Spinal cord (tissue), 10 donors: ENCODE measurements at places on chromosomes 3 and 15.

- no peak for DNase-seq
Observed at GRCh38 chr3:14357463-14357862, 44.9 kb upstream of the SLC6A6 start.

- DNase-seq: no peak
Observed at GRCh38 chr3:170054204-170054603, 16.4 kb downstream of the GPR160 start.

DNA sequence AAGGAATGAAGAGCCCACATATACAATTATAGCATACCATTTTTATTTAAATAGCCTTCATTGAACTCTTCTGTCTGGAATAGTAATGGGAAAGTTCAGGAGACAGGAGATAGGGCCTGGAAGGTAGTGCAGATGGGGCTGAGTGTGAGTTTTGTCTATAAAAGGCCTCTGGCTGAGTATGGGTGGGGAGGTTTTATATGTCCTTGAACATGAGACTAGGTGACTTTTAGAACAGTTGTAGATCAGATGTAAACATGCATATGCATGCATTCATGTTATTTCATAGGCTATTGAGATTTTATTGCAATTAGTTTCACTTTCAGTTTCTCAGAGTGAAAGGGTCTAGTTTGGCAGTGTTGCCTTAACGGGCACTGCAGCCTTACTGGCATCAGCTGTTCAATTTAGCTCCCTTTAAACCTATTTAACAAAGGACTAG is 27.1 kb downstream of the CGGBP1 start:
- DNase-seq: peak; percentile 9

DNA sequence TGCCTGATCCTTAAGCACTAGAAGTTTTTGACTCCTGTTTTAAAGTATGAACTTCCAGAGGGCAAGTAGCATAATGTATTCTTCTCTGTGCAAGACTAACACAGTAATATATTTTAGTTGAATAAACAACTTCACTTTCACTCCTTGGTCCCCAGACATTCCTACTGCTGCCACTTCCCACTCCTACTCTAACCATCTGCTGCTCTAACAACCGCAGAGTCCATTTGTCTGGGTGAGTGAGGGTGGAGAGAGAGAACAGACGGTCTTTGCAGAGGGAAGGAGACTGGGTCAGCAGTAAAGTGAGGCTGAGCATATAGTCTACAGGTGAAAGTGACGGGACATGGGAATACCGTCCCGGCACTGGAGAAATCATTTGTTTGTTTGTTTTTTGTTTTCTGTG is 301.0 kb upstream of the SLCO3A1 start:
- DNase-seq: no peak

- no peak for DNase-seq
Observed at GRCh38 chr3:58111513-58112184, 99.1 kb downstream of the DNASE1L3 start.

- no peak for DNase-seq
Observed at GRCh38 chr3:82329300-82329699, 567.9 kb upstream of the GBE1 start.

DNA sequence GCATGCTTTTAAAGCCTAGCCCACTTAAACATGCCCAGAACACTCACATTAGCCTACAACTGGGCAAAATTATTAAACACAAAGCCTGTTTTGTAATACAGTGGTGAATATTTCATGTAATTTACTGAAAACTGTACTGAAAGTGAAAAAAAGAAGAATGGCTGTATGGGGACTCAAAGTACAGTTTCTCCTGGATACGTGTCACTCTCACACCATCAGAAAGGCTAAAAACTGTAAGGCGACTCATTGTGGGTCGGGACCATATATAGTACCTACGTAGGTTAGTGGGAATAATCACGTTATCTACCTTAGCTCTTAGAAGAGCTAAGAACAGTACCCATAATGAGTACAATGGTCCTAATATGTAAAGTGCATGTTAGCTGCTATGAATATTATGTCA is 80.2 kb upstream of the SPATA12 start:
- no peak for DNase-seq

DNA sequence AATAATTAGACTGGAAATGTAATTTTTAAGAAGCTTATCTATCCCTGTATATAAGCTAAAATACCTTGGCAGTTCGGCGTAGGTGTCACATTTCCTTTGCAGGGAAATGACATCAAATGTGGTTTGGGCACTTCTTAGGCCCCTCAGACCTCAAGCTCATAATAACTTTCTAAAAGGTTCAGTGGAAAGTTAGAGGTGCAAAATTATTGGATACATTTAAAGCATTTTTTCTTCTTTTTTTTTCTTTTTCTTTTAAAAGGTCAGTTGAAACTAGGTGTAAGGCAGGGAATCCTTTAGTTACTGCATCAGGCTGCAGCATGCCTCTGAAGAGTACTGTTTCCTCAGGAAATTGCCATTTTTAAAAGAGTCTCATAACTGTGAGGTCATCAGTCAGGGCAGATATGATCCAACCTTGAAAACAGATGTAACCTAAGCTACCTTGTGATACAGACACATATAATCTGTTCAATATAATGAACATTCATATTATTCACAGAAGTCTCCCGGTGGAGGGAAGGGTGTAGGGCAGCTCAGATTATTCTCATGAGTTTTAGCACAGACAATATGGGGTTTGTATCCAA is 4.8 kb downstream of the SACM1L start:
- no peak for DNase-seq

DNA sequence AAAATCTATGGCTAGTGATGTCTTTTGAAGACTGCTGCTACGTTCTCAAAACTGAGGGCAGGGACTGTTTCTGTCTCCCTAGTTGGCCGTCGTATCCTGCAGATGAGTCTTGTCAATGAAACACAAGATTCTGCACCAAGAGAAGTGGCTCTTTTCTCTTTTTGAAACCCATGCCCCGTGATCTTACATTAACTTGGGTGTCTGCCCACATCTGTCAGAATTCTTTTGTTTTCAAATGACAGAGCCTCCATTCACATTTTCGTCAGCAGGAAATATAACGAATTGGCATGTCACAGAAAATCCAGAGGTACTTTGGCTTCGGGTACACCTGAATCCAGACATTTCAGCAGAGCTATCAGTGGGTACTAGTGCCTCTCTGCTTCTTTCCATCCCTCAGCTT is 331.3 kb upstream of the PROK2 start:
- no peak for DNase-seq

DNA sequence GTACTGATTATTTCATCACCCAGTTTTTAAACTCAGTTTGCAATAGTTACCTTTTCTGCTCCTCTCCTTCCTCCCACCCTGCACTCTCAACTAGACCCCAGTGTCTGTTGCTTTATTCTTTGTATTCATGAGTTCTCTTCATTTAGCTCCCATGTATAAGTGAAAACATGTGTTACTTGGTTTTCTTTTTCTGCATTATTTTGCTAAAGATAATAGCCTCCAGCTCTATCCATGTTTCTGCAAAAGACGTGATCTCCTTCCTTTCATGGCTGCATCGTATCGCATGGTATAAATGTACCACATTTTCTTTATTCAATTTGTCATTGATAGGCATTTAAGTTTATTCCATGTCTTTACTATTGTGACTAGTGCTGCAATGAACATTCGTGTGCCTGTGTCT is 79.0 kb downstream of the NAALADL2 start:
- no peak for DNase-seq

- DNase-seq: no peak
Observed at GRCh38 chr15:100923902-100924301, 4.7 kb downstream of the LRRK1 start.

DNA sequence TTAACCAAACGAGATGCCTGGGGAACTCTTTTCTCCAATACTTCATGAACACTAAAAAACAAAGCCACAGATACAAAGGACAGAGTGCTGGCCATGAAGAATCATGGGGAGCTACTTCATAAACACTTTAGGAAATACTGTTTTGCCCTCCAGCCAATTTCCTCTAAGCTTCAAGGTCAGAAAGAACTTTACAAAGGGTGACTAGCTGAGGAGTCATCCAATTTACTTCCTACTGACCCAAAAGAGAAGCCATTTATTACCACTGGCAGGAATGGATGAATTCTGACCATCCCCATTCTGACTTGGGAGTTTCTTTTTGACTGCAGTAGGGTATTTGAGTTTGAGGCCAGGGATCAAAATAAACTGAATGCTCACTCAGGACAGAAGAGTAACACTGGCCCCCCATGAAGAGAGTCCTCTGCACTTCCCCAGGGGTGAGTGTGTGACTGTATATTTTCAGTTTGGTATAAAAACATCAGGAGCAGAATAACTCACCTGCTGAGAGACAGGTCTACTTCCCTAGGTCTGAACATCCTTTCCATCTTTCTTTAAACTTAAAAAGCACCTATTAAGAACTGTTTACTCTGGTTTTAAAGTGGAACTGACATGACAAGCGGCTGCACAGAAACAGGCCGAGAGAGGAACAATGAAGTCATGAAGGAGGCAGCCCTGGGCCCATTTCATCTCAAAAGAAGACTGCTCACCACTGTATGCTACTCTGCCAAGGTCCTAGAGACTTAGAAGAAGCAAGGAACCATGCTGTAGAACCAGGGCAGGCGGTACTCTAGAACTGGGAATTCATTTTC is 203.6 kb downstream of the TNIK start:
- no peak for DNase-seq

- no peak for DNase-seq
Observed at GRCh38 chr15:48643206-48643605, 2.3 kb downstream of the FBN1 start.

GRCh38 chr3:171347301-171348039 is 112.7 kb downstream of the TNIK start:
- DNase-seq: no peak

DNA sequence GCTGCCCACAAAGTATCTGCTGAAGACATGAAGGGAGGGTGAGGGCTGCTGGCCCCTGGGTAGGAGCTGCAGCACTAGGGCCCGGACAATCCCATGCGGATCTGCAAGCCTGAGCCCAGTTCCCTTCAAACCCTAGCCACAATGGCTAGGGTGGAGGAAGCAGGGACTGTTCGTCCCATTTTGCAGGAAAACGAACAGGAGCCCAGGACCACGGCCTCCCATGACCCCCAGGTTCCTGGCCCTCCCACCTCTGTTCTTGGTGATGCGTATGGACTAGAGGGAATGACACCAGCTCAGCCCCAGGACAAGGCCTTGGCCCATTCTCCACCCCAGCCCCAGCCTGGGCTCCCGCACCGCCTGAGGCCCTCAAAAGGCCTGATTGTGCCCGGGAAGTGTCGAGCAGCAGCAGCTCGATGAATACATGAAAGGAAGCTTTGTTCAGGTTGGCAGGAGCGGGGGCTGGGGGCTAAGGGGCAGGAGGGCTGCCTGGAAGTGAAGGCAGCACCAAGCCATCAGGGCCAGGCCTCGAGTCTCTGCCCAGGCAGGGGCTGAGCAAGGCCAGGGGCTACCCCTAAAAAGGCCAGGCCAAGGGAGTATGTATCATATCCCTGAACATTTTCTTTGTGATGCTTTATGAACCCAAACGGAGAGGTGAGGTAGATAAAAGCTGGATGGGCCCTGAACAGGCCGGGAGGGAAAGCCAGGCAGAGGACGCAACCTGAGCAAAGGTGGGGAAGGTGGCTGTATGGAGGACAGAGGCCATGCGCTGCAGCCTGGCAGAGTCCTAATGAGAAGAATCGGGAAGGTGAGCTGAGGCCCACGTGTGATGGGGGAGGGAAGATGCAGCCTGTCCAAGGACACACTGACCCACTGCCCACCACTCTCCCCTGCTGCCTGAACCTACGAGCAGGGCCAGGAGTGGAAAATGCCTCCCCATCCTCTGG is 12.2 kb downstream of the SEMA7A start:
- DNase-seq: peak; percentile 50

GRCh38 chr3:51709004-51709420 is 2.1 kb downstream of the GRM2 start:
- no peak for DNase-seq

DNA sequence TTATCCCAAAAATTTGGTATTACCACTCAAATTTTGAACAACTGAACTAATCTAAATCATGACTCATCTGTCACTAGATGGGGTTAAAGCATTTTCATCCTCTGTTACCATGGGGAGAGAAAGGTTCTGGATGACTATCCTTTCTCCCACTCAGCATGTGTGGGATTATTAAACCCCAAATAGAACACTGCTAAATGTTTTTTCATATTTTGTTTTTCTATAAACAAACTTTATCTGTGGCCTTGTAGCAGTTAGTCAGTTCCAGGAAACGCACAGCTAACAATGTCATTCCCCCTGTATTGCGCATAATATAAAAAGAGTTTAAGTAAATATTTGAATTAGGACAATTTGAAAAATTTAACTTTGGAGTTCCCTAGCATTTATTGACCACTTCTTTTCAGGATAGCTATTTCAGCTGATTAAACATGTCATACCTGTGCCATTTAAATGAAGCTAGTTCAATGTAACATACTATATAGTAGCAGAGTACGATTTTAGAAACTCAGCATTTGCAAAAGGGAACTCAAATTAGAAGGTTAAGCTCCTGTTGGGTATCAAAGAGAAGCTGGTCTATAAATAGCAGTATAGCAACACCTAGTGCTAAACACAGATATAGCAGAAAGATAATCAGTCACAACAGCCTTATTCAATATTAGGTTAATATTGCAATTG is 9.2 kb upstream of the TMEM212 start:
- no peak for DNase-seq

- DNase-seq: no peak
Observed at GRCh38 chr3:52246728-52247408, 1.3 kb downstream of the PPM1M start.

GRCh38 chr15:41562784-41563198 is 3.8 kb downstream of the TYRO3 start:
- DNase-seq: no peak

DNA sequence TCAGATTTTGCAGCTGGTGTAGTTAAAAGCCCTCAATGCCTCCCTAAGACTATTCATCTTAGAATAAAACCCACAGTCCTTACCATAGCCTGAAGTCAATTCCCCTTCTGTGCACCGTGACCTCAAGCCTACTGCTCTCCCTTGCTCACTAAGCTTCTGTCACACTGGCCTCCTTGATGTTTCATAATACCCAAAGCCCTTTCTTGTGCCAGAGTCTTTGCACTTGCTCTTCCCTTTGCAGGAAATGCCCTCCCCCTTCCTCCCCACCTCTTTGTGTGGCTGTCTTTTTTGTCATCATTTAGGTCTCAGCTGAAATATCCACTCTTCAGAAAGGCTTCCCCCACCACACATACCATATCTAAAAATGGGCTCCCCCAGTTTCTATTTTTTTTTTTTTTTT is 4.2 kb upstream of the PLEKHO2 start:
- no peak for DNase-seq

- DNase-seq: no peak
Observed at GRCh38 chr3:150740733-150741496, 22.1 kb downstream of the SIAH2 start.

DNA sequence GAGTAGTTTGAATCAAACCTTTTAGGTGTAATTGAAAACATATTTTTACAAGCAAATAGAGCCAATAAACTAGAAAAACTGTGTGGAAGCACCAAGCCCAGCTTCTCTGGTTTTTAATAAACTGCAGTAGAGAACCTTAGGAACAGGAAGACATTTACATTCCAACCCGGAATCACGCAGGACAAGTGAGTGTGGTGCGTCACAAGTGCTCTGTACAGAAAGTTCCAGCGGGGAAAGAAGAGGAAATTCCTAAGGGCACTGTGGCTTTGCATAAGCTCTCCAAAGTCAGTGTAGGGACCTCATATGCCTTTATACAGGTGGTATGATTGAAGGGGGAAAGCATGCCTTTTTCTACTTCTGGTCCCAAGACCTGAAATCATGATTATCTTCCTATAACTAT is 21.6 kb downstream of the COL8A1 start:
- no peak for DNase-seq

GRCh38 chr3:129605922-129606635 is 397 bp downstream of the PLXND1 start:
- no peak for DNase-seq

- no peak for DNase-seq
Observed at GRCh38 chr3:151204530-151205402, 1.8 kb upstream of the GPR171 start.

GRCh38 chr3:54046641-54047214 is 75.6 kb upstream of the CACNA2D3 start:
- DNase-seq: no peak
